ENCODE measurements at places on chromosomes 2 and 18.
A peak's percentile ranks its signal among the peaks of the same experiment; 100 is the strongest.

DNA sequence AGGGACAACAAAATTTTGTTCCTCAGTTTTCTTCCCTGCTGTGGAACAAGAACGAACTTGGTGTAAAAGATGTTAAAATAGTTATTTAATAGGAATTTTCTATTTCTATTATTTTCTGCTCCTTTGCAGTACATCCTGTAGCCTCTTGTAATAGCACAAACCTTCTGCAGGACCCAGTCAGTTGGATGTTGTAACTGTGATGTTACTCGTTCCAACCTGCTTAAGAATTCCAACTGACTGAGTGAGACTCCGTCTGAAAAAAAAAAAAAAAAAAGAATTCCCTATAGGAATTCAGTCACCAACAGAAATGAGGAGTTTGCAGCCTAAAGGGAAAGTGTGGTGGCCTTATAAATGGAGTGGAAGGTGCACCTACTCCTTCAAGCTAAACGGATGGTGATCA is 46.4 kb upstream of the CDH20 start:
- no peak for DNase-seq

DNA sequence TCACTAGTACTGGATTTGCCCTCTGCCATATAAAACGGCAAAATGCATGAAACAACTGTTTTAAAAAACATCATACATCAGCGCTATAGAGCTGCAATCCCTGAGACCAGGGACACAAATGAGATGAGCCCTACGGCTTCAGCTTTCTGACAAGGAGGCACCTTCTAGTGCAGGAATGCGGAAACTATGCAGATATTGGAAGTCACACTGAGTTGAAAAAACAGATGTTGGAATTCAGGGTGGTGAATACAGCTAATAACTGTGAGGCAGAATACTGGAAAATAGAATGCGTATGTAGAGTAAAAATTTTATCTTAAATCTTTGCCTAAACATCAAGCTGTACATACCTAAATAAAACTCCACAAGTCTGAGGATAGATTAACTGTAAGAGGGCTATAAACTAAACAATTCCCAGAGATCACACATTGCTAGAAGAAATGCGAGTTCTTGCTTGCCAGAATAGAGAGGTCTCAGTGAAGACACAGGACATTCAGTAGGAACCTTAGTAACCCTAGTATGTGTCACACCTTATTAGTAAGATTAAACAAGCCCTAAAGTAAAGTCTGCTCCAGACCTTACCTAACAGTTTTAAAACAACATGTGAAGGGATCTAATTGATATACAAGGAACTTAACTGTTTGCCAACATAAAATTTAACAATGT is 541.4 kb upstream of the DDX18 start:
- DNase-seq, result no peak

DNA sequence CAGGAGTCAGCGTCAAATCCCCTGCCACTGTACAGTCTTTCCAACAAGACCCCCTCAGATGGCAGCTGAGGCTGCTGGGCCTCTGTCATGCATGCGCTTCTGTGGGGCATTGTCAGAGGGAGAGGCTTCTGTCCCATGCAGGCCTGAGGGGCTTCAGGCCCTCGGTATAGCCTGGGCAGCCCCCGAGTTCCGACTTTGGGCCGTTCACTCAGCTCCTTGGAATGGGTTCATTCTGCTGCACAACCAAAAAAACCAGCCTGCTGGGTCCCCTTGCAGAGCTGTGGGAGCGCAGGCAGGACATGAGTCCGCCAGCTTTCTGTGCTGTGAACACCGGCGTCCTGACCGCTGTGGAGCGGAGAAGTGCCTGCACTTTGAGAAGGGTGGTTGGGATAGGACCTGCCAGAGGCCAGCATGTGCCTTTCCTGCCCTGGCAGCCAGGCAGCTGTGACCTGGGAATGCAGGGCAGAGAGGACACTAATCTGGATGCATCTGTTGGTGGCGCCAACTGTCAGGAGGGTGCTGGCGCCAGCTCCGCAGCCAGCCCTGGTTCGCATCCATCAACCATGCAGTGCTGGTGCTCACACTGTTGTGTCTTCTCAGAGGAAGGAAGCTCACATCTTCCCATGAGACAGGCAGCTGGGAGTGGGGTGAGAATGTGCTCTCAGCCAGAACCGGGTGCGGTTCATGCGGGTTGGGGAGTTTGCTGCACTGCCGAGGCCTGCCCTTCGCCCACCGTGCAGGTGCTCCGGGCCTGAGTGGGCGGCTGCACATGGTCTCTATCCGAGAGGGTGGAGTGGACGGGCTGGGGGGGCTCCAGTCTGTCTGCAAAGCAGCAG is 14.3 kb downstream of the ARHGEF4 start:
- DNase-seq, result no peak

GRCh38 chr2:221521233-221521845 is 50.8 kb downstream of the EPHA4 start:
- DNase-seq, result no peak

GRCh38 chr2:143702931-143703330 is 573.7 kb downstream of the ARHGAP15 start:
- DNase-seq, result no peak

DNA sequence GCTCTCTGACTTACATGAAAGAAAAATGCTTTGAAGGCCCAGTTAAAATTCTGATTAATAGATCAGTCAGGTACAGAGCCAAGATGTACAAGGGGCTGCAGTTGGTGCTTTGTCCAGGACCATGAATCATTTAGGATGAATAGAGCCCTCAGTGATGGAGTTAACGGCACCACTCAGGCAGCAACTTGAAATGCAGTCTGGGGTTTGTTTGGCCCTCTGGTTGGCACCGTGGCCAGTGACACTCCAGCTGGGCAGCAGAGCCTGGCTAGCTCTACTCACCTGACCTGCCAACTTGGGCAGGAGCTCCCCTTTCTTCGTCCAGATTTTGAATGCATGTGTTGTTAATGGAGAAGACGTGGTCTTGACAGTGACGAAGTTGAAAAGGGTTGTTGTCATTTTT is 493.0 kb upstream of the ACVR2A start:
- no peak for DNase-seq

GRCh38 chr2:186189816-186190215 is 296.2 kb upstream of the ZC3H15 start:
- DNase-seq, result no peak

DNA sequence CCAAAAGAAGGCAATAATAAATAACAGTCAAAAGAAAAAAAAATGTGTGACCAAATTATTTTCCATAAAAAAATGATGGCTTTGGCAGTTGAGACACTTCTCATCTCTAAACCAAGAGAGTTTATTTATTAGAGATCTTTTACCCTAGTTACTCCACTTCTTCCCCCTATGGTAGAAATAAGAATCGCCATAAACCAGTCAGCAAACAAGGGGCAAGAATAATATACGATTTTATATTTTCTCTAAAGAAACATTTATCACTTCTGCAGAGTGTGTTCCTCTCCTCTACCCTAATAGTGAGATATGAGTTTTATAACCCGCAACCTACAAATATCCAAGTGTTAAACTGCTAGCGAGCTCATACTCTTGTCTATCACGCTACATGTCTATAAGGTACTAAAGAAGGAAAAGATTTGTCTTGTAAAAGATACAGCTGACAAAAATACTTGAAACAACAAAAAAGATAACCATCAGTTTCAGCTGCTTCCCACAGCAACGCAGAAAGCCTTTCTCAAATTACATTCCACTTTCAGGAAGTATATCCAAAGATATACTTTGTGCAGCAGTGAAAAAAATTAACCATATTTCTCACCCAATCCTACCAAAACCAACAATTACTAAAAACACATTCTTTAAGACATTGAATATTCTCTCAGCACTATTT is 2.3 kb downstream of the RNF103 start:
- DNase-seq, result no peak

DNA sequence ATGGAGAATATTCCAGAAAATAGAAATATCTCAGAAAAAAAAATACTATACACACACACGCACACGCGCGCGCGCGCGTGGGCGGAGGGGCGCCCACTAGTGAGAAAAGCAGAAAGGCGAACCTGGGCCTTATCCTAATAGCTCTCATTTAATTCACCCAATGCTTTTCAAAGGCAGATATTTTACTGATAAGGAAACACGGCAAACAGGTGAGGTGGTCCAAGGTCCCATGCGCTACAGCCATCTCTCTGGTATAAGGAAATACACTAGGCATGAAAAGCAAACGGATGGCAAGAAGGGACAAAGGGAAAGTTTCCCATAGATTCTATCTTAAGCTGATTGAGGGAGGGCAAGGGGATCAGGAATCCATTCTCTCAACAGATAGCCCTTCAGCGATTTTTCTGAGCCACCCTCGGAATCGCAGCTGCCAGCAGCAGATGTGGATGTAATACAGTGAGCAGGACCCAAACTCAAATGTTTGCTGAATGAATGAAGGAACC is 136.7 kb downstream of the TMEM247 start:
- peak; percentile 12 for DNase-seq

DNA sequence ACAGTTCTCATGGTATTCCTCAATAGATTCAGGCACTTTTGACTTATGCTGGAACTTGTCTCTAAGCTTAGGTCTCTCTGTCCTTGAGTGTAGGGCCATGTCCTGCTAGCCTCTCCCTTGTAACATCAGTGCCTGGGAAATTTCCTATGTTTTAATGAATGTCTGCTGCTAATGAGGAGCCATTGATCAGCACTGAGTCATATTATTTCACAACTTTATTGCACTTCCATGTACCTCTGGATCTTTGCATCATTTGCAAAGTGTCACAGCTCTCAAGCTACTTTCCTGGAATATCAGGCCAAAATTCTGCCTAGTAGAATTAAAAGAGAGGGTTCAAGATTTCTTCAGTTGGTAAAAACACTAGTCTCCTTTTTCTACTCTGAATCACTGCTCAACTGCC is 102.5 kb downstream of the GAREM1 start:
- no peak for DNase-seq

DNA sequence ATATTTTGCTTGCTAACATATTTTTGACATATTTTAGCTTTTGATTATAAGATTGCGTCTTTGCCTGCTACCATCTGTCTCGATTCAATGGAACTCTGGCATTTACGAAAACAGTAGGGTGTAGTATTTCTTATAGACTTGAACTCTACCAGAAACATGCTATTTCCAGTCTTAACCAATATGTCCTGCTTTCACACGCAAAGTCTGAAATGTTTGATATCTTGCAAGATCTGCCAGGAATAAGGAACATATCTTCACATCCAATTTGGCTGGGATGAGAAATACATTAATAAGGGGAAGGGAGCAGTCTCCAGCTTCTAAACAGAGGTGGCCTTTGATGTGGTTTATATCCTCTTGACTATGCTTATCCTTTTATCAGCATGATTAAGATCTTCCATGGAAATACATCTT is 299.4 kb downstream of the ZNF521 start:
- DNase-seq, result no peak

DNA sequence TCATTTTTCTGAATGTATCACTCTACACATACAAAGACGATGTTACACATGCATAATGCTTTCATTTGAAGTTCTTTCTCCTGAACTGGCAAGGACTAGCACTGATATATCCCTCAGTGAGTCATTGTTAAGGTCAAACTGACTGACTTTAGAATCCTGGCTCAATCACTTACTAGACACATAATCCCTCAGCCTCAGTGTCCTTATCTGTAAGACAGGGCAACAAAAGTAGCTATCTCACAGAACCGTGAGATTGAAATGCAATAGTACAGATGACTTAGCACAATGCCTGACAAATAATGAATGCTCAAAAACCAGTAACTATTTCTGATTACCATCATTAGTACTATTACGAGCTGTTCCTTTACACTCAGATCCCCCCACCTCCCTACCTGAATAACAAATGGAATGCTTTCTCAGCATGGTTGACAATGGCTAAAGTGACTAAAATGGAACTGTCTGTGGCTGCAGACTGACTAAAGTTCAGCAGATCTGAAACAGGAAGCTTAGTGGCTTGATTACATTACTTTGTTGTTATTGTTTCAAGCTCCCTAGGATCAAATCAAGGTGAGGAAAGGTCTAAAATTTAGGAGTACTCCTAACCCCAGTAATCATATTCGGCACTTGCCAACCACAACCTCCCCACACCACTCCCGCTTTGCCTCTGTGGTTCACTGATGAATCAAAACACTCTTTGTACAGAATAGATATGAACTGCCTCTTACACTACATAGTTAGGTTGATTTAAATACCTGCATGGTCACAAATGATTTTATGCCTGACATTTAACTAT is 35.8 kb upstream of the CACNB4 start:
- no peak for DNase-seq

DNA sequence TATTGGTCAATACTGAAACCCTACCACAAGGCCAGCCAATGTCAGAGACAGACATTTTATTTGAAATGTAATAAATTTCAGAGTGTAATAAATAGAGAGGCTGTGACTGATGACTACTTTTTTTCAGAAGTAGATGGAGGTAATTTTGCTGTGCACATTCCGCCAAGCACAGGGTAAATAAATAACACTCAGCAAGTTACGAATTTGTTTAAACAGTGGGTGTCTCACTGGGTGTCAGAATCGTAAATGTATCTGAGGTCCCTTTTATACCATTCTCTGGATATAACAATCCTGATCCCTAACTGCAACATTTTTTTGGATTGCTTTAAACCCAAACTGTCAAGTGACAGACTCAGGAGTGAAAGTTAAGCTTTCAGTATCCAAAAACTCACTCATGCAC is 74.1 kb downstream of the GATA6 start:
- DNase-seq, result no peak

GRCh38 chr2:75077909-75078308 is 119.5 kb downstream of the POLE4 start:
- no peak for DNase-seq

- DNase-seq, result peak; percentile 65
Measured at GRCh38 chr2:195559431-195559914, 97.6 kb upstream of the SLC39A10 start.

- no peak for DNase-seq
Measured at GRCh38 chr2:78699696-78700095, 325.8 kb upstream of the REG3G start.

GRCh38 chr18:13386891-13387801 is 168.6 kb downstream of the LDLRAD4 start:
- DNase-seq, result no peak

DNA sequence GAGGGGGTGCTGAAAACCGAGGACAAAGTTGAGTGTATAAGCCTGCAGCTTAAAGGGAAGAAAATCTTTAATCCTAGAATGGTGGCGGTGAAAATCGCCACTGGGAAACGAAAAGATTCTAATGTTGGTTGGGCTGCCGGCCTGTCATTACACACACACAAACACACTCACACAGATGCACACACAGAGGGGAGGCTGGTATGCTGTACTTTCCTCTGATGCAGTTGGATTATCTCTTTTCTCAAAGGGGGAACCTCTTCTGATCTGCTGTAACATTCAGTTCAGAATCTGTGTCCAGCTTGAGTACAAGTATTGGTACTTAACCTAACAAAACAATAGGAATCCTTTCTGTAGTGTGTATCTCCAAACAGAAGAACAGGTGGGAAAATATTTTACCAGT is 39.0 kb downstream of the ANXA4 start:
- no peak for DNase-seq

DNA sequence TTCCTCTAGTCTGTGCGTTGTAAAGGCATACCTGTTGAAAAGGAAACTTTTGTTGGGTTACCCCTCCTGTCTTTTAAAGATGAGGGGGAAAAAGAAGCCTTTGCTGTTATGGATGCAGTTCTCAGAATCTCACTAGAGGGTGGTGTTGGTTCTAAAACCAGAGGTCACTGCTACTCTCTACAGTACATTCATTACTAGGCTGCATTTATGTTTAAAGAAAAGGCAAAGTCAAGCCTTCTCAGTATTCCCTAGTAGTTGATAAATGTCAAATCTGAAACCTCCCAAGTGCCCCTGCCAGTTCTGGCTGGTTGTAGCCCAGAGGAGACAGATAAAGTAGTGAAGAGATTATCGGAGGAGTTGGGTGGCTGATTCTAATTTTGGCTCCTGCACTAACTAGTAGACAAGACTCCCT is 1.4 kb upstream of the PLCL1 start:
- DNase-seq, result peak; percentile 30

Data from germinal center (tissue), 1 donor.